ENCODE measurements at places on chromosomes 3 and 15.

GRCh38 chr3:42820746-42821051 is 11.5 kb downstream of the ACKR2 start:
- DNase-seq: no peak

- no peak for DNase-seq
Observed at GRCh38 chr15:74007820-74008371, 13.4 kb downstream of the PML start.

DNA sequence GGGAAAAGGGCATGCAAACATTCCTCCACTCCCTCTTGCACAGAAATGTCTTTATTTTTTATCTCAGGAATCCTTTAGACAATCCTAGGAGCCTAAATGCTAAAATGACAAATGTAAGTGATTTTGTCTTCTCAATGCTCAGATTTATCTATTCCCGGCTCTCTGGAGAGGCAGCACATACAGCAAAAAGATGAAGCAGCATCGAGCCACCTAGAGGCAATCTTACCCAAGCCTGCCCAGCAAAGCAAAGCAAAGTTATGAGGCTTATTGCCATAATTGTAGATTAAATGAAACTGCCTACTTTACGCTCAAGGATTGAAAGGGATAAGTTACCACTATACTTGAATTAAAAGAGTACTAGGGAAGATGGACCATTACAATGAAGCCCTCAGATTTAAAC is 750.4 kb upstream of the NR2F2 start:
- DNase-seq: no peak

DNA sequence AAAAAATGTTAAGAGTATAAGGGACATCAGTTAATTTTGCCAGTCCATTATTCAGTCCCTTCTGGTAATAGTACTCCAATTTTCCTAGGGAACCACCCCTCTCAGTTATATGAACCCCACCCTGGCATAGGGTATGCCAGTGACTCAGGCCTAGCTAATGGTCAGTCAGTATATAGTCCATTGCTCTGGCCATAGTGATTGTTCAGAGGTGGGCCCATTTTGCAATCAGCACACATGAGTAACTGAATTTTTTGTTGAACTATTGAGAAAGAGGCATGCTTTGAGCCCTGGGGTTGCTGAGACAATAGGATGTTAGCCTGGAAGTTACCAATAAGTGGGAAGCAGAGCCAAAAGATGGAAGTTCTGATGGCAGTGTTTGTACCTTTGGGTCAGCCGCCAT is 4.1 kb downstream of the LRCH3 start:
- DNase-seq: no peak

DNA sequence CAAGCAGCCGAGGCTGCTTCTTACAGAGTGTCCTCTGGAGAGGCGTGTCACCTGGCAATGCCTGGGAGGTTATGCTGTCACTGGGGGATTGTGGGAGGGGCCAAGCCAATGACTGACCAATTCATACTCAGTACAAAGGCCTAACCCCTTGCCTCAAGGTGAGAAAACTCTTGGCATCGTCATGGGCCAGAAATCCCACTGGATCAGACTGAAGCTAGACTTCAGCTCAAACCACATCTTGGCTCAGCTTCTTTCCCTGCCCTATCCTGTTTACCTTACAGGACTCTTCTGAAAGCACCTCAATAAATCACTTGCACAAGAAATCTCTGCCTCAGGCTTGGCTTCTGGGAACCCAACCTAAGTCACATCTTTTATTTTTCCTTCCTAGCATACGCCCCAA is 9.5 kb downstream of the ANAPC13 start:
- no peak for DNase-seq

All from GM12891 (cell line).